ENCODE measurements at places on chromosomes 4 and X.

- no peak for DNase-seq
Measured at GRCh38 chr4:7161721-7162214, 30.6 kb upstream of the SORCS2 start.

GRCh38 chr4:102778720-102779119 lies 18.0 kb upstream of the MANBA start:
- DNase-seq, result no peak

- DNase-seq, result no peak
Measured at GRCh38 chrX:107935664-107936433, 46.3 kb downstream of the TEX13B start.

GRCh38 chr4:186809070-186809469 lies 85.4 kb upstream of the FAT1 start:
- no peak for DNase-seq

DNA sequence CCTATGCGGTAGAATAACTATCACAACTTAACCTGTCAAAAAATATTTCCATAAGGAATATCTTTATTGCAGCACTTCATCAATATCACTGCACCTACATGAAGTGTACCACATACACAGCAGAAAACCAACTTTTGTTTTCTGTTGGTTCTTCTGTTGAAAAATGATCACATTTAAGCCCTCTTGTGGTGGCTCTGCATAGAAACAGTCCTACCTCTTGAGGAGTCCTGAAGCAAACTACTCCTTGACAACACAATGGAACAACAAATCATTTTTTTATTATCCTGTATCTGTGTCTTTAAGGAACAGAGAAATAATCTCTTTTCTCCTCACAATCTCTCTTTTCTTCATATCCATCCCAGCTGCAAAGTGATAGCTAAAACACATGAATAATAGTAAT lies 39.8 kb upstream of the ATOH1 start:
- peak; percentile 29 for DNase-seq

DNA sequence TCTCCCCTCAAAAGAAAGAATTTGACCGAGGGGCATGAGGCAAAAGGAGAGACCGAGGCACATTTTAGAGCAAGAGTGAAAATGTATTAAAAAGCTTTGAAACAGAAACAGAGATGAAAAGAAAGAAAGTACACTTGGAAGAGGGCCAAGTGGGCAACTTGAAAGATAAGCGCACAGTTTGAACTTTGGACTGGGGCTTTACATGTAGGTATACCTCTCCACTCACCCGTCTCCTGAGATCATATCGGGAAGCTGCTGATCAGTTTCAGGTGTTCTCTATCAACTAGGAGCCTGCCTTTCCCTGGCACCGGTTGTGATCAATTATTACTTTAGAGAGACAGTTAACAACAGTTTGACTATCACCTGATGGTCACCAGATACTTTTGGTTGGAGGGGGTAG lies 2666.5 kb downstream of the ARAP2 start:
- no peak for DNase-seq

GRCh38 chr4:113316879-113317278 lies 267.4 kb downstream of the ANK2 start:
- peak; percentile 59 for DNase-seq

DNA sequence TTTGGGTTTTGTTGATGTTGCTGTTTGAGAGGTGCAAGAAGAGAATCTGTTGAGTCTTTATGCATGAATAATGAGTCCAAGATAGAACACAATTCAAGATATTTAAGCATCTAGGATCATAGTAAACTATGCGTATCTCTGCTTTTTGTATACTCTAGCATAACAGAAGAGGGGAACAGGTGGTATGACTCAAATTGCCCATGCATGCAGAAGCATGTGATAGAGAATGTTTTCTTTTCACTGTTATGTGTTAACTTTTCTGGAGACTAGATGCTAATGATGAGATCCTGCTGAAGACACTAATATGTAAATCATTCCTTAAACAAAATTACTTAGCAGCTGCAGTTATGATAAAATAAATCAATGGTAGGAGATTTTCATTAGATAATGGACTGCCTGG lies 165.3 kb upstream of the FTHL17 start:
- no peak for DNase-seq

- no peak for DNase-seq
Measured at GRCh38 chr4:125303058-125303457, 11.7 kb upstream of the FAT4 start.

DNA sequence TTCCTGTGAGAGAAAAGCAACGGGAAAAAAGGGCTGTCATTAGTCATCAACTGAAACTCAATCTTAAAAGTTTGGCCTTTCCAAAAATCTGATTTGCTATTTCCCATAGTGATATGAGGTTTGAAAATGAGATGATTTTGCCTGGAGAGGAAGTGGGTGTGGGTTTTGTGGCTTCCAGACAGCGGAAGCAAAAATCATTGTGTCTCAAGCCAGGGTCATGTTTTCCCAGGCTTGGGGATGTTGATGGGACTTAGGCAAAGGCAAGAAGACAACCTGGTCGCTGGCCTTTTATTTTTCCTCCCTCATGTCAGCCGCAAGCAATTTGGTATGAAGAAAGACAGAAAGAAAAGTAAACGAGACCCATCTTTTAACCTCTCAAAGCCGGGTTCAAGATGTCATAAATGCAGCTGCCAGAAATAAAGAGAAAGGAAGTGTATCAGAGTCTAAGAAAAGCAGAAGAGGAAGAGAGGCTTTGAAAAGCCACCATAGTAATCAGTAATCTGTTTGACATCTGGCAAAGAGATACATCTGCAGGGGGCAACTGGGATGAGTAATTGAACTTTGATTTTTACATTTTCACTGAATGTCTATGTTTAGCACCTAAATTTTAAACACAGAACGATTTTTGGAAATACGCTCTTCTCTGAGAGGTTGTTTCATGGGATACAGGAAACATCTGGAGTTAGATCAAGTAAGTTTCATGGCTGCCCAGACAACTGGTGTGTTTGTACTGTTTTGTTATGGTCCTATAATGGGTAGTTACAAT lies 521.6 kb upstream of the SLIT2 start:
- no peak for DNase-seq

GRCh38 chr4:11367371-11367770 lies 61.3 kb downstream of the HS3ST1 start:
- no peak for DNase-seq

GRCh38 chr4:140103676-140104075 lies 50.3 kb downstream of the MAML3 start:
- no peak for DNase-seq

DNA sequence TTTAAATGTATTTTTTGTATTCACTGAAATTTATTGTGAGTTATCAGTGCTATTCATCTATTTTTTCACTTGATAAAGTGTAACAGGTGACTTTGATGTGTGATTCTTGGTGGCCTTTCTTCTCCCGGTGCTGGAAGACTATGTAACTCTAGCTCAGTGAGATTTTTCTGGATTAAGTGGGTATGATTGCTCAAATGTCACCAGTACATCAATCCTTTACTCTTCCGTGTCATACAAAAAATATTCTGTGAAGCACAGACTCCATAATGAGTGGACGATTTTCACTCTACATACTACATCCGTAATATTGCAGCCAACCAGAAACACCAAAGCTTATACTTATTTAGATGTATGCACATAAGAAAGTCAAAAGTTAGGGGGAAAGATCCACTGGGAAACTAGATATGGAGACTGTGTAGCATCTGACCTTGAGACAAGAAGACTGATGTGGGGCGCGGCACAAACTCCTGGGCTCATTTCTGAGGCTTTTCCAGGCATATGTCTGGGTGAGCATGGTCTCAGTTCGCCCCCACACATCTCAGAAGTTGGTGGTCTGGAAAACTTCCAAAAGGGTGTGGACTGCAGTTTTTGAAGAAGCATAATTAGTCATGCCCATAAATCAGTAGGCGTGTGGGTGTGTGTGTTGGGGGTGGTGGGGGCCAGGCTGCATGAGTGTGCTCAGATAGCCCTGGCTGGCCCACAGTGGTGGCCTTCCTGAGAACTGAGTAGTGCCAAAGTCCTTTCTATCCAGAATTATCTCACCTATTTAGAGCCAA lies 53.9 kb upstream of the TENM3 start:
- DNase-seq, result no peak

GRCh38 chr4:182770259-182770995 lies 146.8 kb downstream of the DCTD start:
- DNase-seq, result no peak
